ENCODE measurements at places on chromosomes 6 and 20.
A peak's percentile ranks its signal among the peaks of the same experiment; 100 is the strongest.

- no peak for DNase-seq
Measured at GRCh38 chr20:20010639-20011500, 6.3 kb upstream of the NAA20 start.

DNA sequence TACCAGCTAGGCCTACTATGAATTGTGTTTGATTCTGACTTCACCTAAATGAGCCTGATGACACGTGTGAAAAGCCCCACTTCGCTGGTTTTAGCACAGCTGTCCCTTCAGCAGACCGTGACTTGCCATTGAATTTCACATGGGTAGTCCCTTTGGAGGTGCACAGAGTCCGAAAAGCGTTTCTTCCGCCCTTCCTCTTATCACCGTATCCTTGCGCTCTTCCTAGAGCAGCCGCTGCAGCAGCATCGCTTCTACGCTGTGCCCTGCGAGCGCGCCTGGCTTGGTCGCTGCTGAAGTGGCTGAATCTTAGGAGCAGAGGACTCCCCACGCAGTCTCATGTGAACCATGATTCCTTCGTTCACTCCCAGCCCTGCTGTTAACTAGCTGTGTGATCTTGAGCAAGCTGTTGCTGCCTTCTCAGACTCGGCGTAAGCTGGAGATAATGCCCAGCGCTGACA is 127.0 kb downstream of the PACRG start:
- DNase-seq = no peak

DNA sequence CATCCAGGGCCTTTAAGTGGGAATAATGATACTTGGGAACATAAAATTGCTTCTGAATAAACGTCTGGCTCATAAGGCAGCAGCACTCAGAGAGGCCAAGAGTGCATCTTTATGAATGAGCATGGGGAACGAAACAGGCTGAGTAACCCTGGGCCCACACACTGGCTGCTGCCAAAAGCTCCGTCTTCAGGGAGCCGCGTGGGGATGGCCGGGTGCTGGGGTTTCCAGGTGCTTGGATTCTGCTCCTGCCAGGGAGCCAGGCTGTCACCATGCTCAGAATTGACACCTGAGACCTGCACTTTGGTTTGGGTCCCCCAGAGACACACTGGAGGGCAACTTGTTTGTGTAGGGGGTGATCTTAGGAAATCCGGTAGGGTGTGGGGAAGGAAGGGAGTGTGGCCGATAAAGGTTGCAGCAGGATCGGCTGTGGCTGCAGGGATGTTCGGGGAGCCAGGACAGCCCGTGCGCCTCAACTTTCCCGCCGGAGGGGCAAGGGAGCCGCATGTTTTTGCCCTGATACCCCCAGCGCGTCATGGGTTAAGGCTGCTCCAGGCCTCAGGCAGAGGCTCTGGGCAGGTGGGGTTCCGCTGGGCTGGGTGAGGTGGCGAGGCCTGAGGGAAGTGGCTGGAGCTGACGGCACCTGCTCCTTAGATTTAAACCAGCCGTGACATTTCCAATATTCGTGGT is 101.8 kb downstream of the YTHDF1 start:
- DNase-seq = no peak

- DNase-seq = no peak
Measured at GRCh38 chr6:1164600-1164999, 147.3 kb upstream of the FOXQ1 start.

DNA sequence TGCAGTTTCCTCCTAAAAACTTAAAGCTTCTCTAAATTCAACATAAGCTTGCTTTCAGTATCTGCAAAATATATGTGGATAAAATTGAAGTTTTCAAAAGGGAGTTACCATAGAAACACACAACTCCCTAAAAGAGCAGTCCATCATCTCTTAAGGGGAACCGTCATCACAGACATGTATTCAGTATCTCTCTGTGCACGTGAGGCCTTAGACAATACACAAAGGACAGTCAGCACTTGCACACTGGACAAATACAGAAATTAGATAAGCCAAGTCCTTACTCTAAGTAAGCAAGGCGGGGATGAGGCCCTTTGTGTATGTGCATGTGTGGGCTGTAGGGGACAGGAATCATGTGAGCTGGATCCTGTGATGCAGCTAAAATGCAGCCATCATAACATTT is 136.6 kb downstream of the BACH2 start:
- no peak for DNase-seq

DNA sequence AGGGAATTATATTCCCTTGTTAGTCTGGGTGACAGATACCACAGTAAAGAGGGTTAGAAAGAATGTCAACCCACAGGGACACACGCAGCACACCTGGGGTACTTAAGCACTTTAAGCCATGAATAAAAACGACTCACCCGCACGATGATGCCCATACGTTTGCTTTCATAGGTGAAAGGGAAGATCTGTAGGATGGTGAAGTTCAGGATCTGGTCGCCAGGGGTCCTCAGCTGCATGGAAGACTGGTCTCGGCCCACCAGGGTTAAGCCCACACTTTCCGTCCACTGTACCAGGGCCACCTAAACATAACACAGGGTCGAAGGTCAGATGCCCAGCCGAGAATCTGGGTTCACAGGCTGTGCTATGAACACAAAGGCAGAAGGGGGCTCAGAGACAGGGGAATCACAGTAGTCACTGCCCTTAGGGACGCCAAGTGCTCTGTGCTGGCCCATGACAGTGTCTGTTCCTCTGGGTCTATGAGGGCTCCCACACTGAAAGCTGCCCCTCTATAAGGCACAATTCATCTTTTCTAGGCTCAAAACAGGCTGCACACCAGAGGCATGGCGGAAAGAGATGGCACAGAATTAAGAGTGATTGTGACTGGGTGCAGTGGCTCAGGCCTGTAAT is 96.8 kb upstream of the NFATC2 start:
- peak; percentile 61 for DNase-seq

GRCh38 chr6:14945461-14946185 is 300.2 kb upstream of the JARID2 start:
- no peak for DNase-seq

DNA sequence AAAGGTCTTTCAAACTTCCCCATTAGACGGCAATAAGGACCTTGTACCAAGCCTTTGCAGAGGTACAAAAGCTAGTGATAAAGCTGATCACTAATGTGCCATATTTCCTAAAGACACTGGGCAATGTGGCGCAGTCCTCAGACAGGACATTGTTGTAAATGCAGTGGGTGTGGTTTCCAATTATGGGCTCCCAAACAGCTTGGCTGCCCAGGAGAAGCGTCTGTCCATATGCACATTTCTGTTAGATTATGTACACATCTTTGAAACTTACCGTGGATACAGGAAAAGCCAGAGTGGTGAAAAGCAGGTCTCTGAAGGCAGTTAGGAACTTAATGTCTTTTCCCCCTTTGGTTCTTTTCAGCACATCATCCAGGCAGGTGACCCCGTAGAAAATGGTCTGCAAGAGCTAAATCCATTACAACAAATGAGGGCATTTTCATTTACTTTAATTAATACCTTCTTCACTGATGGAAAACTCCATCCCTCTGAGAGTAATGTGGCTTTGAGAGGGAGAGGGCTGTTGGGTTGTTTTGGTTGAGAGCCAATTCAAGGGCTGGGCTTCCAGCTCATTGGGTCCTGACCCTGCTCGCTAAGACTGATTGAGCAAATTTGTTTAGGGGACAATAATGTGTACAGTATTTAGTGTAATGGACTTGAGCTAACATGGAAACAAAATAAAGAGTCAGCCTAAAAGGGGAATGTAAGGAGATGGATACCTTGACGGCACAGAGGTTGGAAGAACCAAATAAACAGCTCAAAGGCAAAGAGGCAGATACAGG is 10.4 kb downstream of the ADTRP start:
- DNase-seq = no peak

GRCh38 chr6:77470983-77471382 is 7.7 kb upstream of the HTR1B start:
- no peak for DNase-seq

DNA sequence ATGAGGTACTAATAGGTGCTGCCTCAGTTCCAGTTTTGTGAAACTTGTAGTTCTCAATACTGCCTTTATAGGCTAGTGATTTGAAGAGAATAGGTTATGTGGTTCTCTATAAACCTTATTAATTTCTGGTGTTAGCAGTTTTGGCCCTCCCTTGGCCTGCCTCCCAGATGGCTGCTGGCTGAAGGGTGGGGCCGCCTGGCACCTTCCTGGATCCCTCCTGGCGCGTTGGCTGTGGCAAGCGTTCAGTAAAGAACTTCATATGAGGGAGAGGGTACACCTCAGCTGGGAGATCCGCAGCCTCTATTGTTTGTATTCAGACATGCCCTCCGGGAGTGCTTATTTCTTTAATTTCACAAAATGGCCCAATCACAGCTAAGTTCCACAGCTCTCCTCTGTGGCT is 51.9 kb downstream of the FAM120B start:
- no peak for DNase-seq

DNA sequence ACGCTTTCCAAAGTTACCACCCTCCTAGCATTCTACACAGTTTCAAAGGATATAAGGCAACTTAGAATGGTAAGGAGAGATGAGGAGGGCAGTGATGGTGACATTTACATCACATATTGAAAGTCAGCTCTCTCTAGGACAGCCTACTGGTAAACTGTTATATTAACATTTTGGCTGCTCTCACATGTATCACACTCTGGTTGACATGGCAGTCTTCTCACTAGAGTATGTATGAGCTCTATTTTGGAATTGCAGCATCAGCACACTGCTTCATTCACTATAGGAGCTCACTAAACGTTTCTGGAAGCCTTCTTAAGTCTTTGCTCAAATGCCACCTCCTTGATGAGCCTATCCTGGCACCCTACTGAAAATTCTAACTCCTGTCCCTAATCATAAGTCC is 135.7 kb upstream of the ENPP5 start:
- DNase-seq = no peak

- DNase-seq = no peak
Measured at GRCh38 chr6:46772762-46773161, 20.4 kb upstream of the MEP1A start.

DNA sequence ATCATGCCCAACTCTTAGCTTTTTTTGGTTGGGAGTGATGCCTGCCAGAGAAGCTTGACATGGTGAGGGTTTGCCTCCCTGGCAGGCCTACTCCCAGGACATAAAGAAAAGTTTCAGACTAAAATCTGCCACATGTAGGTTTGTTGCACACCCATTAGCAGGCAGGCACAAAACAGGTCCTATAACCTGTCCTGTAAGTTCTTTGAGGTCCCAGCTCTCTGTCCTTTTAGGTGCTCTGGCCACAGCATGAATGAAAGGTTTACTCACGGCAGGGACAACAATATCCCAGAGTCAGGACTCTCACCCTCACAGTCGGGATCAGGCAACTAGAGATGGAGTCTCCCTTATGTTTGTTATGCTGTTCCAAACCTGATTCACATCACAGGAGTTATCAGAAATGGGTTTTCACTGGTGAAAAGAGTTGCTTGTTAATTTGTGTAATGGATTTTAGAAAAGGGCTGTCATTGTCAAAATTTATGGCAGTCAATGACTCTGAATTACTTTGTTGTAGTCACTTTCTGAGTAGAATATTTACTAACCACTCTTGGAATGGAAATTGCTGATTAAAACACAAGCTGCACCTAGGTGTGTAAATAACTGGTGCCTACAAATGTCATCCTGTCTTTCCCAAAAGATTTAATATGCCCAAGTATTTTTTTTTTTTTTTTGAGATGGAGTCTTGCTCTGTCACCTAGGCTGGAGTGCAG is 5.8 kb upstream of the SRPK1 start:
- no peak for DNase-seq

DNA sequence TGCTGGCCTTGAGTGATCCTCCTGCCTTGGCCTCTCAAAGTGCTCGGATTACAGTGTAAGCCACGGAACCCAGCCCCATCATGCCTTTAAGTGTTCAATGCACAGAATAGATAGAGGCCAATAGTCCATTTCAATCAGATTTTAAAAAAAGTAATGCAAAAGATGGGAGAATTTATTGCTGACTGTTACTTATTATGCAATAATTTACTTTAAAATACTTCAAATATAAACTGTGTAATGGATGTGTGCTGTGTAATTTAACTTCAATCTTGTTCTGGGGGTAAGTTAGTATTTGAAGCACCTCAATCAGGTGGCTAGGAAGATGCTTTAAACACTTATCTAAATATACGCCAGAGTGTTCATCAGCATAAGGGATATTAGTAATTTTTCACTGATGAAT is 51.7 kb upstream of the BCLAF1 start:
- no peak for DNase-seq

GRCh38 chr6:93550551-93551276 is 131.4 kb upstream of the EPHA7 start:
- no peak for DNase-seq

GRCh38 chr20:25051386-25052155 is 6.4 kb downstream of the ACSS1 start:
- no peak for DNase-seq

DNA sequence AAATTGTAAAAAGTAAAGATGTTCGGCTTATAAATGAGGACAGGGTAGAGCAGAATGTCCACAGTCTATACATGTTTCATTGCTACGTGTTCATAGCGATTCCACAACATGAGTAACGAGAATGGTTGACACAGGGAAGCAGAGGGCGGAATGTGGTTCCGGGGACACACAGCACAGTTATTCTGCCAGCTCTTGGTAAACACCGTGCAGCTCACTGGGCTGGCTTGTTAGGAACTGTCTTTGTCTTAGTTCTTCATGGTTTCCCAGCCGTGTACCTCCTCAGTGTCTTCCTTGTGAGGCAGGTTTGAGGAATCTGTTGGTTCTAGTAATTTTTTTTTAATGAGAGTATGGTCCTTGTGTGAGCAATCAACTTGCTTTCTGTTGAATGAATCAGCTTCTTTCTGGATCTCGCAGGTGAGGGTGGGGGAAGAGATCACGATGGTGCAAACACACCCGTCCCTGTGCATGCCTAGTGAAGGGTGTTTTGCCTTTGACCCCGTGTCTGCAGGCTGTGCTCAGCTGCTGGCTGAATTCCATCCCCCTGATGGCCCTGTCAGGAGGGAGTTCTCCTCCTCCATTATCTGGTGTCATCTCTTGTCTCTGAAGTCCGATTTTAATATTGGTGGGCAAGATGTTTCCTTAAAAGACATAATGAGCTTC is 168.2 kb downstream of the SMOC2 start:
- DNase-seq = no peak

DNA sequence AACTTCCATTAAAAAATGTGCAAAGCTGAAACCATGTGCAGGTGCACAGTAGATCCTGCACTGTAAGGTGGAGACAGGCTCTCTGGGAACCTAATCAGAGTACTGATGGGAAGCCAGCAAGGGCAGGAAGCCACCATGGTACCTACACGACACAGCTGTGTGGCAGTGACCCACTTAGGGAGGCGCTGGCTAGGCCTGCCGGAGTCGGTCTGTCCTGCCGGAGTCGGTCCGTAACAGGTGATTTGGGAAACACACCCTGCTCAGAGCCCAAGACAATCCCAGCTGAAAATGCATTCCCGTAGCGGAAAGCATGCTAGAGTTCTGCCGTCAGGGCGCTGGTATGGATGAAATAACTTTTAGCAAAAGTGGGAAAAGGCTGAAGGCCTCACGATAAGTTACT is 17.2 kb downstream of the TXNDC5 start:
- no peak for DNase-seq

All from stimulated activated CD4-positive, alpha-beta T cell treated with anti-CD3 and anti-CD28 coated beads, Interleukin-4, amount 100 ng/mL, for 1 hour (primary cell).